Fibroblast of skin of right quadriceps (primary cell): ENCODE measurements at places on chromosomes 13 and 19.

GRCh38 chr13:113538689-113539058 is 45.9 kb upstream of the TFDP1 start:
- no peak for DNase-seq

DNA sequence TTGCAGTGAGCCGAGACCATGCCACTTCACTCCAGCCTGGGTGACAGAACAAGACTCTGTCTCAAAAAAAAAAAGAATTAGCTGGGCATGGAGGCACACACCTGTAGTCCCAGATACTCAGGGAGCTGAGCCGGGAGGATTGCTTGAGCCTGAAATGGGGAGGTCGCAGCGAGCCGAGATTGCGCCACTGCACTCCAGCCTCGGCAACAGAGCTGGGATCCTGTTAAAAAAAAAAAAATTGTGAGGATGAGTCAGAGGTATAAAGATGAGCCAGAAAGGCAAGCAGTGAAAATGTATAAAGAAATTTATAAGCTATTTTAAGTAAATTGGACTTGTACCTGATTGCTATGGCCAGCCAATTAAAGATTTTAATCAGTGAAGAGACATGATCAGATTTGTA is 21.1 kb downstream of the KBTBD6 start:
- no peak for DNase-seq

DNA sequence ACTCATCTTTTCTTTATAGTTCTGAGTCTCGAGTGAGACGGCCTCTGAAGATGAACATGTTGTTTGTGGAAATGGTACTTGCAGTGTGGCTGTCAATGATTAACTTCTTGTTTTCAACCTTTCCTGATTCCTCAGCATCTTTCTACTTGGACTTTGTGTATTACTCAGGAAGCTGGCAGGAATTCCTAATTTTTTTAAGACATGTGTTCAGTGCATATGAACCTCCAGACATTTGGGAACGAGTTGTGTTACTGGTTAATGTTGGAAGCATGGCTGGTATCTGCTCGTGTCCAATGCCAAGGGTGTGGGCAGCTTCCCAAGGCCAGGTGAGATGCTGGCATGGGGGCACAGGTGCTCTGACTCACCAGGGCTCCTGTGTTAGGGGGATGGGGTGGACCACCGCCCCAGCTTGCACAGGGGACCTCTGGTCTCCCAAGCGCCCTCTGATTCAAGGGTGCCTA is 61.1 kb upstream of the MCF2L start:
- no peak for DNase-seq

- DNase-seq, result no peak
These were observed 17.3 kb downstream of the TLE6 start for GRCh38 chr19:2994588-2995131.

DNA sequence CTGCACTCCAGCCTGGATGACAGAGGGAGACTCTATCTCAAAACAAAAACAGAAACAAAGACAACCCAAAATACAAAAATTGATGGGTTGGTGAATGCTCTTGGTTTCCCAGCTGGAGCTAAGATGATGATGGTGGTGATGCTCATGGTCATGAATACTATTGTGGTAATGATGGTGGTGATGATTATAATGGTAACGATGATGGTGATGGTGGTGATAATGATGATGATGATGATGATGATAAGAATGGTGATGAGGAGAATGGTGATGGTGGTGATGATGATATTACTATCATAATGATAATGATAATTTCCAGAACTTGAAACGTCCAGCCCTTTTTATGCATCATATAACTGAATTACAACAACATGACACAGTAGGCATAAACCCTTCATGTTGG is 40.1 kb downstream of the VAV1 start:
- no peak for DNase-seq
